ENCODE measurements at places on chromosomes 2 and 18.

GRCh38 chr2:120253021-120253882, 600 bp downstream of the RALB start:
- DNase-seq: peak; percentile 75

GRCh38 chr2:212777020-212777491, 238.5 kb upstream of the ERBB4 start:
- no peak for DNase-seq

DNA sequence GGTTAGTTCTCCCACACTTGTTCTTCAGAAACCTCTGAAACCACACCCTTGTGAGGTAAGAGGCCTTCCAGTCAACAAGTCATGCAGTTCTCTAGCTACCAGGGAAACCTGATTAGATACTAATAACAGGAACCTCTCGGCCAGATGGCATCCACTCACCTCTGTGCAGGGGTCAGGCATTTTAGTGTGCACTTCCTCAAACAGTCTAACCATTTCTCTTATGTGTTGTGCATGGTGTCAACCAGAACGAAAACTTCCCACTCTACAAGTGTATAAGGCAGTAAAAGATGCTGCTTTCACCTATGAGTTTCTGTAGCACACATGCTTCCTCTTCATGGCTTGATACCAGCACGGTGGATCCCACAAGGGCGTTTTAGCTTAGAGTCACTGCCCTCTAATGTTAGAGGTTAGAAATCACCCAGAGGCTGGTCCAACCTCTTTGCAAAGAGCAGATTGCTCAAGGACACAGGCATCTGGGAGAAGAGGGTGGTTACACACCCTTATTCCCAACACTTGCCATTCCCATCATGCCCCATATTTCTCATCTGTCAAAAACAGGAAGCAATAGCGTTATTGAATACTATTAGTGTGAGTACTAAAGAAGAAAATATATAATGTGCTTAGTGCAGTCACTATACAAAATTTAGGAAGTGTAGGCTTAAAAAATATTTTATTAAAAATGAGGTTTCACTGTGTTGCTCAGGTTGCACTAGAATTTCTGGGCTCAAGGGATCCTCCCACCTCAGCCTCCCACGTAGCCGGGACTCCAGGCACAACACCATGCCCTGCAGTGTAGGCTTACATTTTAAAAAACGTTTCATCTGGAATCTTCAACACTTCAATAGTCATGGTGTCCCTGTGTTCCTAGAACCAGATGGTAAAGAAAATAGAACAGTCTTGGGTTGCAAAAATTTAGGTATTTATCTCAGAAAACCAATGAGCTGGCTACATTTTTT, 34.5 kb upstream of the RAB31 start:
- peak; percentile 21 for DNase-seq

- no peak for DNase-seq
Observed at GRCh38 chr18:62339106-62339988, 14.2 kb downstream of the TNFRSF11A start.
